Muscle of leg (tissue), 16 donors: ENCODE measurements at places on chromosomes 11 and 22.
A peak's percentile ranks its signal among the peaks of the same experiment; 100 is the strongest.

DNA sequence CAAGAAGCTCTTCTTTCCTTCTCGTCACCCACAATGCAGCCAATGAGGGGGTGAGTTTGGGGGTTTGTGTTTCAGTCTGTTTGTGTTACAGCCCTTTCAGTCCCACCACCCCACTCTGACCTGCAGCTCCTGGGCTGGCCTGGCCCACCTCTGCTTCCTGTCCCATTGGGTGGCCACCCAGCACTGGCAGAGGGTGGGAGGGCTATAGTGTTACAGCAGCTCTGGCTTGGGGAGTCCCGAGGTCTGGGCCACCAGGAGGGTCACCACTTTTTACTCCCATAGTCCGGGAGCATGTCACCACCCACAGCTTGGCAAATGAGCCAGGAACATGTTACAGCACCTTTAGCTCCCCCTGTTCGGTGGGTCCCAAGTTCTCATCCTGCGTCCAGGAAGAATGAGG lies 1.7 kb upstream of the OR10S1 start:
- no peaks in the 10 kb centered on the region for H3K4me1 ChIP-seq
- no peaks in the 10 kb centered on the region for H3K36me3 ChIP-seq
- no peaks in the 10 kb centered on the region for H3K27me3 ChIP-seq
- H3K27ac ChIP-seq, result no peak overlapping the region
- no peak for DNase-seq
- H3K4me3 ChIP-seq, result no peak overlapping the region

DNA sequence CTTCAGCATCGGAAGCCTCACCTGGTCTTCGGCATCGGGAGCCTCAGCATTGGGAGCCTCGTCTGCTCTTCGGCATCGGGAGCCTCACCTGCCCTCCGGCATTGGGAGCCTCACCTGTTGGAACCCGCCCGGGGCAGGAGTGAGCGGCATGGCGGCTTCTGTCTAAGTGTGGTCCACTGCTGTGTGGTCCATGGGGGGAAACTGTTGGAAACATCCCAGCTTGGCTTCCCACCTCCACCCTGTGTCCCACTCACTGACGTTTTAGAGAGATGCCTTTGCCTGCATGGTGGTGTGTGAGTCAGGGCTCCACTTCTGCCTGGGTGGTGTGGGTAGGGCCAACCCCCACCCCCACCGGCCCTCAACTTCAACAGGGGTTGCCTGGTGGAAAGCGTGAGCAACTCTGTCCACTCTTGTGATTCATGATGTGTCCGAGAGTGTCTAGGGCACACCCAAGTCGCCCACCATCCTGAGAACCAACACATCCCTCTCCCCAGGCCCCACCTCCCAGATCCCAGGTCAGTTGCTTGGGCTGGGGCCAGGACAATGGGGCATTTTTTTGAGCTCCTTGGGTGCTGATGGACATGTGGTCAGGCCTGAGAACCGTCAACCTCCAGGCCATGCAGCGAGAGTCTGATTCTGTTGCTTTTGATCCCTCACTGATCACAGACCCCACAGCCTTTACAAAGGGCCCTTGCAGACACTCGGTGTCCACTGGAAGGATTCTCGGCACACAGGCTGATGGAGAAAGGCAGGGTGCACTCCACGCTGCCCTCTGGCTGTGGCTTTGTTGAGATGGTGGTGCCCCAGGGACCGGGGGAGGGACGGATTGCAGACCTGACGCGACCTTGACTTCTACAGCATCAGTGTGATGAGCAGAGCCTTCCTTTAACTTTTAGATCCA lies 406.7 kb downstream of the TBC1D22A start:
- no peak for DNase-seq
- H3K36me3 ChIP-seq, result no peaks in the 10 kb centered on the region
- no peaks in the 10 kb centered on the region for H3K27me3 ChIP-seq

GRCh38 chr22:48612077-48612995 lies 1215.3 kb downstream of the BRD1 start:
- no peak for DNase-seq
- H3K36me3 ChIP-seq, result no peaks in the 10 kb centered on the region
- H3K27ac ChIP-seq, result no peak overlapping the region
- no peaks in the 10 kb centered on the region for H3K4me1 ChIP-seq

- H3K36me3 ChIP-seq, result no peaks in the 10 kb centered on the region
- H3K4me3 ChIP-seq, result no peak overlapping the region
- H3K27ac ChIP-seq, result no peak overlapping the region
- peaks cover 41% of the 10 kb centered on the region for H3K4me1 ChIP-seq
- H3K27me3 ChIP-seq, result peaks cover 2% of the 10 kb centered on the region
These were observed 32.9 kb upstream of the SMIM38 start for GRCh38 chr11:69122630-69123431.

- no peak overlapping the region for H3K27ac ChIP-seq
- no peaks in the 10 kb centered on the region for H3K4me1 ChIP-seq
- H3K4me3 ChIP-seq, result no peak overlapping the region
- H3K27me3 ChIP-seq, result no peaks in the 10 kb centered on the region
- no peak for DNase-seq
These were observed 39.6 kb downstream of the AP2A2 start for GRCh38 chr11:965206-965775.

- H3K27me3 ChIP-seq, result no peaks in the 10 kb centered on the region
- no peak for DNase-seq
- H3K4me3 ChIP-seq, result no peak overlapping the region
- H3K4me1 ChIP-seq, result no peaks in the 10 kb centered on the region
- H3K27ac ChIP-seq, result no peak overlapping the region
- H3K36me3 ChIP-seq, result peaks cover 7% of the 10 kb centered on the region
These were observed 10.6 kb upstream of the DGCR8 start for GRCh38 chr22:20069331-20070042.

GRCh38 chr11:127598476-127598875 lies 597.9 kb upstream of the KIRREL3 start:
- no peaks in the 10 kb centered on the region for H3K4me1 ChIP-seq
- no peaks in the 10 kb centered on the region for H3K27me3 ChIP-seq
- H3K27ac ChIP-seq, result no peak overlapping the region
- DNase-seq, result no peak
- H3K36me3 ChIP-seq, result no peaks in the 10 kb centered on the region
- H3K4me3 ChIP-seq, result no peak overlapping the region

DNA sequence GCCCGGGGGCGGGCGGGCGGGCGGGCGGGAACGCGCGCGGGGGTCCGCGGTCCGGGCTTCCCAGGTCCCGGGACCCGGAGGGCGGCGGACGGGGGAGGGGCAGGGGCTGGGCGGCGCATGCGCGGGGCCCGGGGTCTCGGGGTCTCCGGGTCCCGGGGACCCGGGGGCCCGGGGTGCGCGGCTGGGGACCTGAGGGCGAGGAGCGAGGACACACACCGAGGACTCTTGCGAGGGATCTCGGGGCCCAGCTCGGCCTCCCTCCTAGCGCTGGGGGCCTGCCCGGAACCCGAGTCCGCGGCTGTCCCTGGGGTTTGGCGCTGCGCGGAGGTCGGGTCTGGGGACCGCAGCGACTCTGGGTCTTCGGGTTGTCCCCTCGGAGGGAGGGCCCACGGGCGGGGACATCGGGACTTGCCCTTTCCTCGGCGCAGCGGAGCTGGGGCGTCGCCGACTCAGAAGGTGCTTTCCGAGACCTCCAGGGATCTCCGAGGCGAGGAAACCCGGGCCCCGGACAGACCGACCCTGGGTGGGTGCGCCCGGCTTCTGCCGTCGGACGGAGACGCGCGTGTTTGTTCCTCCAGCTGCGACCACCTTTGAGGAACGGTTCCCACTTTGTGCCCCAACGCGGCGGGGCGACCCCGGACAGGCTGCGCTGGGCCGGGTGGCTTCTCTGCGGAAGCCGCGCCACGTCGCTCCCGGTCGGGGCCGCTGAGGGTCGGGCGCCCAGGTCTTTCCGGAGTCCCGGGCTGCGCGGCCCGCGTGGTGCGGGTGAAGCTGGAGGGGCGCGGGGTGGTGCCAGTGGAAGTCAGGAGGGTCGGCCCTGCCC lies 540 bp downstream of the PPARA start:
- H3K36me3 ChIP-seq, result peaks cover 20% of the 10 kb centered on the region
- DNase-seq, result peak; percentile 46
- H3K4me1 ChIP-seq, result peaks cover 47% of the 10 kb centered on the region
- peak overlapping the region; percentile 79 for H3K27ac ChIP-seq

DNA sequence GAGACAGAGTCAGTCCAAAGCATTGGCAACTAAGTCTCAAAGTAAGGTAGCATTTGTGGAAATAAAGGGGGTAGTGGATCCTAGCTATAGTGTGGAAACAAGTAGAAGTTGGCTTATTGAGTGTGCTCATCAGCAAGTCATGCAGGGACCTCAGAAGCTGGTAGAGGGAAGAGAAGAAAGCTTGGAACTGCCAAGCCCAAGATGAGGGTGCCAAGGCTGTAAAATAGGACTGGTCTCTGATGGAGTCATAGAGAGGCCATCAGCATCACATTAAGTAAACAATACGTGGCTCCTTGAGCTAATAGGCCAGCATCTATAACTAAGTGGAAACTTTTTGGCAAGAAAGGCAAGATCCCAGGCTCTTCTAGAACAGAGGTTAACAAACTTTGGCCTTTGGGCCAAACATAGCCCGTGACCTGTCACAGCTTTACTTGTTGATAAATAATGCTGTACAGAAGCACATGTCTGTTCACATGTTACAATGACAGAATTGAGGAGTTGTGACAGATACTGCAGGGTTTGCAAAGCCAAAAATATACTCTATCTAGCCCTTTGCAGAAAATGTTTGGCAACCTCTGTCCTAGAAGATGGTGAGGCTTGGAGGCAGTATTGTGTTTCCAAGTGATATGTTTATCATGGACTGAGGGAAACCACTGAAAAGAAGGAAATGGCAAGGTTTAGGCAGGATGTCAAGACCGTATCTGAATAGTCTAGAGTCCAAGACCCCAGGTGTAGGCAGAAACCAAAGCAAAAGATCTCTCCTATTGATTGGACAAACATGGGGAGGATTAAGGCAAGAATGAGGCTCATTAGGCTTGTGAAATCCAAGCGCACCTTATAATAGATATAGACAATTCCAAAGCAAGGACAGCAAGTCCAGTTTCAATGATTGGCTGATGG lies 62.5 kb upstream of the CD44 start:
- no peak overlapping the region for H3K27ac ChIP-seq
- no peak overlapping the region for H3K4me3 ChIP-seq
- H3K4me1 ChIP-seq, result no peaks in the 10 kb centered on the region
- H3K27me3 ChIP-seq, result no peaks in the 10 kb centered on the region
- H3K36me3 ChIP-seq, result no peaks in the 10 kb centered on the region

DNA sequence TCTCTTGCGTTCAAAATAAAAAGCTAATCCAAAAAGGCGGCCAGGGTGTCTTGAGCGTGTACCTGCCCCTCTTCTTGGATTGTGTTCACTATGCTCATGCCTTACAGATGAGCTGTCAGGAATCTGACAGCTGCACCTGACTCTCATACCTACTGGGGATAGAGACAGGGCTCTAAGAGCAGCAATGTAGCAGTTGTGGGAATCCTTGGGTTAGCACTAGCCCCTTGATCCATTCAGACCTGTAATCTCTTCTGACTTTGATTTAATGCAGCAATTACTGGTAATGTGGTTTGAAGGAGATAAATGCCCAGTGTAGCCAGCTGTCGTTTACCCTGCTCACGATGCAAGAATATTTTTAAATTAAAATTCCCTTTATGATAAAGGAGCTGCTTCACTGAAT lies 145.8 kb downstream of the APOL5 start:
- H3K4me1 ChIP-seq, result peaks cover 15% of the 10 kb centered on the region
- peak overlapping the region; percentile 36 for H3K27ac ChIP-seq
- H3K36me3 ChIP-seq, result no peaks in the 10 kb centered on the region
- H3K27me3 ChIP-seq, result no peaks in the 10 kb centered on the region
- H3K4me3 ChIP-seq, result no peak overlapping the region
- peak; percentile 48 for DNase-seq

GRCh38 chr22:22578702-22579424 lies 19.8 kb upstream of the PRAME start:
- no peak overlapping the region for H3K27ac ChIP-seq
- no peaks in the 10 kb centered on the region for H3K36me3 ChIP-seq

- DNase-seq, result no peak
- H3K4me3 ChIP-seq, result no peak overlapping the region
- no peak overlapping the region for H3K27ac ChIP-seq
- H3K36me3 ChIP-seq, result no peaks in the 10 kb centered on the region
These were observed 720.0 kb upstream of the CNTN5 start for GRCh38 chr11:98300719-98301118.

- H3K36me3 ChIP-seq, result no peaks in the 10 kb centered on the region
- no peak overlapping the region for H3K4me3 ChIP-seq
- H3K27me3 ChIP-seq, result peaks cover 17% of the 10 kb centered on the region
- DNase-seq, result no peak
These were observed 16.8 kb upstream of the IGLL5 start for GRCh38 chr22:22870577-22871404.

- peaks cover 48% of the 10 kb centered on the region for H3K4me1 ChIP-seq
- DNase-seq, result peak; percentile 56
- H3K27me3 ChIP-seq, result peaks cover 40% of the 10 kb centered on the region
- H3K4me3 ChIP-seq, result peak overlapping the region; percentile 51
- H3K27ac ChIP-seq, result peak overlapping the region; percentile 29
- no peaks in the 10 kb centered on the region for H3K36me3 ChIP-seq
These were observed 13.6 kb downstream of the KCNJ5 start for GRCh38 chr11:128904656-128905344.

- H3K4me3 ChIP-seq, result no peak overlapping the region
- H3K36me3 ChIP-seq, result no peaks in the 10 kb centered on the region
These were observed 143.8 kb upstream of the DDI1 start for GRCh38 chr11:103892603-103893002.

DNA sequence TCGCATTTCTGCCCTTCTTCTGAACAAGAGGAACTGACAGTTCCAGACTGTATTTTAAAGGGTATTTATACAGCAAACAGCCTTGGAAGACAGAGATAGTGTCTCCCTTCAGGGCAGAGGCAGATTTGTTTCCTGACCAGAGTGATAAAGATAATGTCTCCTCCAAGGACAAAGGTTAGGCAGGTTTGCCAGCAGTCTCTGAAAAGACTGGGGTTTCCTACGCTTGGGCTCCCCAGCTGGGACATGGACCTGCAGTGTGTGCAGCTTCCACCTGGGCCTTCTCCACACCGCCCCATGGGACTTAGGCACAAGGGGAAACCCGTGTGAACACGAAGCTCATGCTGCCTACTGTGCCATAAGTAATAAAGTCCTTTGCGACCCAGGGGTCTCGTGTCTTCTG lies 42.1 kb downstream of the RPL27A start:
- no peak for DNase-seq
- H3K4me1 ChIP-seq, result peaks cover 64% of the 10 kb centered on the region
- no peak overlapping the region for H3K27ac ChIP-seq
- no peak overlapping the region for H3K4me3 ChIP-seq

DNA sequence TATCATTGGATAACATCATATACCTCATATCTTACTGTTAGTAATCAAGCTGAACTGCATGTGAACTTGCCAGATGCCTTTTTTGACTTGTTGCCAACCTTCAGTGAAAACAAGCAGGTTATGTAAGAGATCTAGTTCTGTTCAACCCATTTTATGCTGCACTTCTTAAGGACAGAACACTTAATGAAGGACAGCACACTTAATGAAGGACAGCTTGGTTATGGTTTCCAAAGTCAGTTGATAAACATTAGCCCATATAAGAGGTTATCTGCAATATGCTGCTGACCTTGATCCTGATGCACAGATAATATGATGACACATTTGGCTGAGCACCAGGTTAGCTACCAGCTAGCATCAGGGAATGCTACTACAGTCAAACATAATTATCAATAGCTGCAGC lies 358.7 kb upstream of the PDGFD start:
- H3K27me3 ChIP-seq, result no peaks in the 10 kb centered on the region
- no peak overlapping the region for H3K27ac ChIP-seq
- H3K4me3 ChIP-seq, result no peak overlapping the region
- H3K36me3 ChIP-seq, result no peaks in the 10 kb centered on the region
- peak; percentile 22 for DNase-seq
- peaks cover 4% of the 10 kb centered on the region for H3K4me1 ChIP-seq

GRCh38 chr22:22720201-22720723 lies 75.8 kb downstream of the GGTLC2 start:
- H3K27ac ChIP-seq, result peak overlapping the region; percentile 76
- H3K4me1 ChIP-seq, result peaks cover 5% of the 10 kb centered on the region
- no peak overlapping the region for H3K4me3 ChIP-seq
- H3K36me3 ChIP-seq, result no peaks in the 10 kb centered on the region
- peak; percentile 59 for DNase-seq
- peaks cover 4% of the 10 kb centered on the region for H3K27me3 ChIP-seq
